Stimulated activated CD4-positive, alpha-beta T cell treated with anti-CD3 and anti-CD28 coated beads, Interleukin-1b, Interleukin-23, amount 100 ng/mL, for 1 hour (primary cell): ENCODE measurements at places on chromosomes 6 and 20.
A peak's percentile ranks its signal among the peaks of the same experiment; 100 is the strongest.

GRCh38 chr6:31294056-31294455 is 22.2 kb upstream of the HLA-C start:
- no peak for DNase-seq

DNA sequence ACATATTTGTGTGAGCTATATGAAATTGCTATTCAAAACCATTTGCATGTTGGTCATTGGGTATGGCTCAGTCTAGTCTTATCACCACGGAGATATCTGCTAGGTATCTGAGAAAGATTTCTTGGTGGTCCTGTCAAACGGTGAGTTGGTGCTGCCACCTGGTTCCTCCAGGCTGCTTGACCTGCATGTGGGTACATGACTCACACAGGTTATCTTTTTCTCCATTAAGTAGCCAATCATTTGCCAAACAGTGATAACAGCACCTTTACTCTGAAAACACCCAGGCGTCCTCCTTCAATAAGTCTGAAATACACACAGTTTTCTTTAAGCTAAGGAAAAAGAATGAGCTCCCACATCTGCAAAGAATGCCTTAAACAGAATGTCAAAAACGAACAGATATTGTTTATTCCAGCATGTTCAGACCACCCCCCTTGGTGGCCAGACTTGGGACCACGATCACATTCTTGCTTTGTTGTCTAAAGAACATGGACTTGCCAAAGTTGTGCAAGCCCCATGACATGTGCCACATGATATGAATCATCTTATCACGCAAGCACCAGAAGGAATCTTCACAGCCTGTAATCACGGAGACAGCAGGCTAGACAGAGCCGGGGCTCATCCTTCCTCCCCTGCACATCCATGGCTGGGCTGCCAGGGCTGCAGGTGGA is 200.7 kb upstream of the THBS2 start:
- no peak for DNase-seq

- no peak for DNase-seq
Measured at GRCh38 chr20:62445553-62446340, 18.4 kb upstream of the RBBP8NL start.

- DNase-seq: no peak
Measured at GRCh38 chr20:12575352-12576095, 433.2 kb upstream of the SPTLC3 start.

DNA sequence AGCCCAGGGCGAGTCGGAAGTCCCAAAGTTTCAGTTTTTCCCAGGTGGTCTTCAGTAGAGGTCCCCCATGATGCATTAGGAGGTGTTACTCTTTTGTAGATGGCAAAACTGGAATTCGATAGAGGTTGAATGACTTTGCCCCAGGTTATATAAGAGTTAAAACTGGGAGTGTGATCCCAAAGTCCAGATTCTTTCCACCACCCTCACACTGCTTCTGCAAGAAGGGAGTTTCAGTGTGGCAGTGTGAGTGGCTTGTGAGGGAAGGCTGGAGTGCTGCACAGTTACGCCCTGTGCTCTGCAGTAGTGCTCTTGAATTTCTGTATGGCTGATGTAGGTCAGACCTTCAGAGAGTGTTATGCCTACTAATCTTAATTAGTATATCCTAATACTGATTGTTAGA is 29.8 kb downstream of the NDUFAF5 start:
- DNase-seq: no peak

GRCh38 chr6:72789145-72789544 is 167.3 kb downstream of the KCNQ5 start:
- DNase-seq: no peak

DNA sequence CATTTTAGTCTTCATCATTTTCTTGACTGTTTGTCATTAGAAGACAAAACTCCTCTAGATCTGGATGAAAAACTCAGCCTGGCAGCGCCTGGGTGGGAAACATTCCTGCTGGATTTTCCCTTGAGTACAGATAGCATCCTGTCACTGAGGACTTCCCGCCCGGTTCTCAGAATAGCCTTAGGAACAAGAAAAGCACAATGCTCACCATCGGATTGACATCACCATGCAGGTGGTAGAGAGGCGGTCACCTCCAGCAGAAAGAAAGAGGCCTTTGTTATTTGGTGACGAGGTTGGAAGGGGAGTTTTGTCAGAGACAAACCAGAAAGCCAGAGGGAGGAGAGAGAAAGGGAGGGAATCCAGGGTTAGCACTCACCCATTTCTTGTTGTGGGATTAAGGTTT is 39.8 kb downstream of the KIF25 start:
- no peak for DNase-seq

DNA sequence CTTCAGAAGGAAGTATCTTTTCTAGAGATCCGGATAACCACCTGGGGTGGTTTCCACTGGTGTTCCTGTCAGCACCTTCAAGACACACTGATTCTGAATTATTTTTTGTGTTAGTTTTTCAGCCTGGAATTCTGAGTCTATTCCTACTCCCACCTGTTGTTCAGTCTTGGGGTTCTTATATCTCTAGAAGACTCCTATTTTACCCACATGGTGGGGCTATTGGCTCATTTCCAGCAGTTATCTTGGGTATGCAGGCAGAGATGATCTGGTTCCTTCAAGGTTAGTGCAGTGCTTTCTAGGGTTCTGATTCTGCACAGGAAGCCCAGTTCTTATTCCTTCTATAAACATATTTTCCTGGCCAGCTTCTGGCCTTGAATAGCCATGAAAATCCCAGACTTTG is 175.6 kb upstream of the PDE7B start:
- no peak for DNase-seq

DNA sequence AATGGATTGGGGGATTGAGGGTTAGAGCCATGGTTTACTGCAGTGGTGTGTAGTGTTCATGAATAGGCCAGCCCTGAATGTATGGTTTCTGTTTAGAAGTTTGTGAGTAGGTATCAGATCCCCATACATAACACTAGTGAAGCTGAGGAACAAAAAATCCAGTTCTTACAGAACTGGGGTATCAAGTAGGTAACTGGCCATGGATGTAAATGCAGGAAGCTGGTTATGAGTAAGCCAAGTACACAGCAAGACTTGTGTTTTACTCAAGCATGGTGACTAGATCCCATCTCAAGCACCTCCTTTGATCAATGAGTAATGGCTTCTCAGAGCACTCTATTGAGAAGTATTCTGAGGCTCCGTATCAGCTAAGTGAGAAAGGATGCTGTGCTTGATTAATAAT is 613.7 kb upstream of the FLRT3 start:
- DNase-seq: no peak

DNA sequence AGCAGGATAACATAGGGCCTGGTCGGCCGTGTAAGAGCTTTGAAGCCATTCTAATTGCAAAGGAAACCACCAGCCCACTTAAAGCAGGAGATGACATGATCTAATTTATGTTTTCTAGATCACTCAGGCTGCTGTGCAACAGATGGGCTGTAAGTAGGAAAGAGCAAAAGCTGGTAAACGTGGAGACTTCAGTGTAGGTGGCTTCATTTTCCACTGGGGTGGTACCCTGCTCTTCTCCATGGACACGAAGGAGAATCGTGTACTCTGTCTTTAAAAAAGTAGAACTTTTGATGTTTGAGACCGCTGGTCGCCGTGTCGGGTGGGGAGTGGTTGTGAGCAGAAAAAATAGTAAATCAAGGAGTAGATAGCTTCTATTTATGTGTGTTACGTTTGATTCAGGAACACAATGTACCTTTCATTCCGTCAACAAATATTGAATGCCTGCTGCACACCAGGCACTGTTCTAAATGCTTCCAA is 6.4 kb downstream of the CASS4 start:
- no peak for DNase-seq

- no peak for DNase-seq
Measured at GRCh38 chr6:114421199-114421598, 78.4 kb upstream of the HS3ST5 start.

DNA sequence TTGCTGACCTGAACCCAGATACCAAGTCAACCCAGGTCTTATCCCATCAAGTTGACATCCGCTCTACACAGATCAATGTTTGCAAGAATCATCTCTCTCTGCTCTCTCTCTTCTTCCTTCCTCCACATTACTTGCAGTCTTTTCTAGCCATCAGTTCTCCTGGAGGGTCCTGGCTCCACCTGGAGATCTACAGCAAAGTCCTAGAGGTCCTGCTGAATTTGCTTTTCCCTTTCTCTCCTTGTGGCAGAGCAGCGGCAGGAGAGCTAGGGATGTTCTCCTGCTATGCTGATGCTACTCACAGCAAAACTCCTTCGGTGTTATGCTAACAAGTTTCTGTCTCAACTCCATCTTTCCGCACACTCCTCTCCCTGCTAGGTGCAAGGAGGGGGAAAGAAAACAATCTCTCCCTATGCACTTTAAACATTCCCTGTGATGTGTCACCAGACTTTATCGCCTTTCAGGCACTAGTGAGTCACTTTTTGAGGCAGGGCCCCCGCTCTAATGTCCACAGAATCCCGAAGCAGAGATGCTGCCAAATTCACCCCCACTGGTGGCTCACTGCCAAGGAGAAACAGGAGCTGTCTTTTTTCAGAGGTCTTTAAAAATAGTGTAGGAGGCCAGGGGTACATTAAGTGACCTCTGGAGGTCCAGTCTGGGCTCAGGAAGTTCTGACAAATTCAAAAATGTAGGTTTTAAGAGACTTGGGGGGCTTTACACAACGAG is 62.6 kb downstream of the FAM50B start:
- no peak for DNase-seq

DNA sequence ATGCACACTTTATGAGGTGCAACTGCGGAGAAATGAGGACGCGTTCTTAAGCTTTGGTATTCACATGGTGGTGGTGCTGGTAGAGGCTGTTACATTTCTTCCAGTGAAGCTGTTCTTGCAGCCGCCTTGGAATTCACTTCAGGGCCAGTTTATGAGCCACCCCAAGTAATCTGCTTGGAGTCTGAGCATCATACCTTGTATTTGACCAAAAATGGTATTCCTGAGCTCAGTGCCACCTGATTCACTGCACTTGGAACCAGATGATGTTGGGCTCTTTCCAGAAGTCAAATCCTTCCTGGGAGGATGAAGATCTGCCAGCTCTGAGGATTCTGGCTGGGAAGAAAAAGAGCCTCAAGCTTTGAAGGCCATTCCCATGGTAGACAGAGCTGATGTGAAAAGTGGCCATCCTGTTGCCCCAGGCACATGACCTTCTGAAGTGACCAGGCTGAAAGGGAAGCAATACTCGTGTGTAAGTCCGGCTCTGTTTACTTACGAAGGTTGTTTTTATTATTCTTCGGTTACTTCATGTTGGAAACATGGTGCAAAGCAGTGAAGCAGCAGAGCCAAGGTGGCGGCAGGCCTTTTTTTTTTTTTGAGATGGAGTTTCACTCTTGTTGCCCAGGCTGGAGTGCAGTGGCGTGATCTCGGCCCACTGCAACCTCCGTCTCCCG is 7.7 kb downstream of the MANBAL start:
- no peak for DNase-seq

DNA sequence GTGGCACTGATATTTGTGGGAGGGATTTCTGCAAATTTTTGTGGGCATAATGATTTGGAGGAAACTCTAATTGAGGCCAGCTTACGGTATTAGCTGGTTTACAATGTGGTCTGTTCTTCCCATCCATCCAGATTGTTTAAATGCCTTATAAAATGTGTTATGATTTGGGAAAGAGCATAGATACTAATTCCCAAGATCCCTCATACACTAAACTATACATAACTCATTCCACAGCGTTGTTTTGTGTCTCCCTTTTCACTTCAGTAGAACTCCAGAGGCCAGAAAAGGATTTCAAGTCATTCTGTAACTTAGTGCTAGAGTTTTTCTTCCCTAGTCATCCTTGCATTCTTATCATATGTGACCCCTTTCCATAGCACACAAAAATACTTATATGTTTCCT is 292.6 kb upstream of the NT5E start:
- DNase-seq: no peak

- DNase-seq: no peak
Measured at GRCh38 chr20:9093218-9093957, 24.5 kb downstream of the PLCB4 start.

- DNase-seq: peak; percentile 10
Measured at GRCh38 chr6:17156112-17156921, 54.5 kb downstream of the STMND1 start.

GRCh38 chr6:18425218-18425617 is 38.1 kb downstream of the RNF144B start:
- DNase-seq: no peak

DNA sequence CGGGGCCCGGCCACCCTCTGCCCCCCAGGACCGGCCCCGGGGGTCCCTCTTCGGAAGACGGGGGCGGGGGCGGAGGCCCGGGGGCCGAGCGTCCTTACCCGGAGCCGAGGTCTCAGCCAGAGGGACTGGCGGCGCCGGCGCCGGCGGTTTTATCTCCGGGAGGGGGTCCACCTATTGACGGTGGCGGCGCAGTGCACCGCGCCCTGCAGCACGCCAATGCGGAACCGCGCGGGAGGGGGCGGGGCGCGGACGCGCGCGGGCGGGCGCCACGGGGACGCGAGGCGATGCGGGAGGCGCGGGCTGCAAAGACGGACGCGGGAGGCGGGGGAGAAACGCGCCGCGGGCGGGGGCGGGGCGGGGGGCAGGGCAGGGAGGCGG is at the start of gene EEF1A2:
Gene EEF1A2, minus strand, starts transcription at position 124 of the 378 bp plus-strand sequence. CDS start 1,320 bp downstream, outside the sequence.
- no peak for DNase-seq

DNA sequence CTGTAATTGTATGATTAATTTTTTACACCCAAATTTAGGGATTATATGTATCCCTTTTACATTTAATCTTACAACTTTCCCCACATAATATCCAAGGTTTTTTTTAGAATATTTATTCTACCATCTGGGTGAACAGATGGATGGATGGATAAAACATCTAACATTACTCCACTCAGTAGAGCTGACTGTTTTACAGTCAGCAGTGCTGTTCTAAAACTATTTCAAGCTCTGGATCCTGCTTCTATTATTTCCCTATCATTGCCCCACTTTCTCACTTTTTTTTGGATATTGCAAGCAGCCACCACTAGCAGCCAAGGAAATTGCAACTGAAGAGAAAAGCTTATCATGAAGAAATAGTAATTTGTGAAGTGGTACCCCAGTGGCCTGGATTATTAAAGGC is 173.7 kb downstream of the ARHGAP18 start:
- DNase-seq: no peak

DNA sequence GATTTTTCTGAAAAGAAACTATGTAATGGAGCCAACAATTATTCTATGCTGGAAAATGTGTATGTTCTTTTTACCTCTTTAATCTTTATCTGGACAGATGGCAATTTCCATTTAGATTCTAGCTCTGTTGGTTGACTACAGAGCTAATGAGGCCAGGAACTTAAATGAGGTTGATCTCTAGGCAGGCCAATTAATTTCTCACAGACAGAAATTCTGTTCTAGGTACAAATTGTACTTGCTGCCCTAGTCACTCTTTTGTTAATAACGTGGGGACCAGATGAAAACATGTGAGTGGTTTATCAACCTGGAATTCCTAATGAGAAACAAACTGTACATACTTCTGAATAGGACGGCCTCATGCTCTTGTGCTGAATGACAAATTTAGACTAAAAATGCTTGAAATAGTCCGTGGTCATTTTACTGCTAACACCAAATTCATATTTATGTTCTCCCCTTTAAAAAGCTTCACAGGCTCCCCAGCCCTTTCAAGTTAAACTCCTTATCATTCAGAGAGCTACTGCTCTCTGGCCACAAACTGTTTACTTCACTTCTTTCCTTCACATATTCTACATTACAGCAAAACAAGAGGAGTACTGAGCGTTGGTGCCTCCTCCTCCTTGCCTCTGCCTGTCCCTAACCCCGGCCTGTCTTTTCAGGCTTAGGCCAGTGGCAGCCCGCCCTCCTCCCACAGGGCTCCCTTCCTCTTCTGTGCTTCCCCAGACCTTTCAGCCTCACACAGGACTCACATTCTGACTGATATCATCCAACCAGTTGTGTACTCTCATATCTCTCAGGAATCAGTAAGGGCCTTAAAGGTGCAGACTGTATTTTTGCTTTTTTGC is 41.4 kb downstream of the DTNBP1 start:
- no peak for DNase-seq
